ENCODE measurements at places on chromosomes 11 and 22.

DNA sequence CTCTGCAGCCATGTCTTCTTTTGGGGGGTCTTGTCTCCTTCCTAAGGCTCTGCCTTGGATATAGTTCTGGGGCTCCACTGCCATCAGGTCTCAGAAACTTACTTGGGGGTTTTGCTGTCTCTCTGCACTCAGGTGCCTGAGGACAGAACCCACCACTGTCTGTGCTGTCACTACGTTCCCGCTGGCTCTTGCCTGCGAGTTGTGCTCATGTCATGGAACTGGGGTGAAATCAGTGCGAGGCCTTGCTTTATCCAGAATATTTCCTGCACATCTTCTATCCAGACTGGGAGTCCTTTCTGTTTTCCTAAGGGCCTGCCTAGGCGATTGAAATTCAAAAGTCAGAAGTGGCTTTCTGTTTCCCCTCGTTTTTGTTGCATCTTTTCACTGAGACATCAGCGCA, 6.6 kb upstream of the USP2 start:
- DNase-seq, result no peak

DNA sequence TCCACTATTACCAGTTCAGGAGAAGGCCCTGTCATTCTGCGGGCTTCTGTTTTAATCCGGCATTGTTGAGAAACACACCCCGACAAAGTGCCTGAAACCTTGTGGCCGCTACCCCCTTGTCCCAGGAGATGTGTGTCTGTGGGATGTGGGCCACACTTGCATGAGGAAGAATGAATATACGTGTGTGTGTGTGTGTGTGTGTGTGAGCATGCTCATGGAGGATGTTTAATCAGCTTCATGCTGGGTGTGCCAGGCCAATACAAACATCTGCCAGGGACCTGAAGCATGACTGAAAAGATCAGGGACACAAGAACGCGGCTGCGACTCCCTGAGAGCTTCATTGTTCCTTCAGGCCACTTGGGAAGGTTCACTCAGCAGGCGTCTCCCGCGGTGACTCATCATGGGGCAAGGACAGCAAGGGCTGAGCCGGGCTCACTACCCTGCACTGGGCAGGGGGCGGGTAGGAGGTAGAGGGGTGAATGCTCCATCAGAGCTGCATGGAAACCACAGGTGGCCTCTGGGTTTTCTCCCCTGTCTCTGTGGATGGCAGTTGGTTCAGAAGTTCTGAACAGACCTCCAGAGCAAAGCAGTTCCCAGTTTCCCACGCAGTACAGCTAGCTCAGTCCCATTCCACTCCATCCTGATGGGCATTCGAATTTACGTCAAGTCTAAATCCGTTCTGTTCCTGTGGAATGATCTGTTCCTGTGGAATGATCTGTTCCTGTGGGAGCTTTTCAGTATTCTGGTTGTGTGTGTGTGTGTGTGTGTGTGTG, 7.0 kb upstream of the MALAT1 start:
- no peak for DNase-seq

DNA sequence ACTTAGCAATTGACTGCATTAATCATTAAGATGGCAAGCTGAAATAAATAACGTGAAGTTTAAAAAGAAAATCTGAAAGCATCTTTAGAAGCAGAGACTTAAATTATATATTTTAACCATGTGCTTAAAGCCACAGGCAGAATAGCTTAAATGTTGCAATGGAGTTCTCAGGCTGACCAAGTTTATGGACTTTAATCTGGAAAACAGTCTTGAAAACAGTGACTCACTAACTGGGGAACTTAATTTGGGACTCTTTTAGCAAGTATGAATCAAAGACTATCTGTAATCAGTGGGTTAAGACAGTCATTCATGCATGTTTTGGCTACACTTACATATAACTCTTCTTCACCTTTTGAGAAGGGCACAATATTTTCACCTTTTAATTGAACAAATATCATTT, 12.6 kb upstream of the GLYATL1 start:
- no peak for DNase-seq

GRCh38 chr22:20550851-20551744, 43.7 kb downstream of the MED15 start:
- no peak for DNase-seq

GRCh38 chr22:43152003-43152356, 621 bp downstream of the TSPO start:
- no peak for DNase-seq

- DNase-seq, result no peak
Measured at GRCh38 chr11:35911013-35911412, 32.8 kb upstream of the LDLRAD3 start.

DNA sequence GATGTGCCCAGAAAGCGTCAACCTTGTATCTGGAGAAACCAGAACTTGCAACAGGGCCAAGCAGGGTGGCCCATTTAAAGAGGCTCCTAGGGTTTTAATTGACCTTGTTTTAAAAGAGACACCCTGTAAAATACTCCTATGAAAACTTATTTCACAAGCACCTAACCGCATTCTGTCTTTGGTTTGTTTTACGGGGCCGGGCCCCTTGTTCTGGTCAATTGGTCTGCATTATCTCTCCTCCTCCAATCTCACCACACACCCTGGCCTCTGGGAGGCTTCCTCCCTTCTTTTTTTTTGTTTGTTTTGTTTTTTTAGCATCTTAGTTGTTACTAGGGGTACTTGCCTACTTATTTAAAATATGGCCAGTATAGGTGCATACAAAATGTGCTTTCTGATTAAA, 4.7 kb downstream of the EHF start:
- no peak for DNase-seq

- DNase-seq, result no peak
Measured at GRCh38 chr11:68508425-68508824, 47.9 kb downstream of the PPP6R3 start.

DNA sequence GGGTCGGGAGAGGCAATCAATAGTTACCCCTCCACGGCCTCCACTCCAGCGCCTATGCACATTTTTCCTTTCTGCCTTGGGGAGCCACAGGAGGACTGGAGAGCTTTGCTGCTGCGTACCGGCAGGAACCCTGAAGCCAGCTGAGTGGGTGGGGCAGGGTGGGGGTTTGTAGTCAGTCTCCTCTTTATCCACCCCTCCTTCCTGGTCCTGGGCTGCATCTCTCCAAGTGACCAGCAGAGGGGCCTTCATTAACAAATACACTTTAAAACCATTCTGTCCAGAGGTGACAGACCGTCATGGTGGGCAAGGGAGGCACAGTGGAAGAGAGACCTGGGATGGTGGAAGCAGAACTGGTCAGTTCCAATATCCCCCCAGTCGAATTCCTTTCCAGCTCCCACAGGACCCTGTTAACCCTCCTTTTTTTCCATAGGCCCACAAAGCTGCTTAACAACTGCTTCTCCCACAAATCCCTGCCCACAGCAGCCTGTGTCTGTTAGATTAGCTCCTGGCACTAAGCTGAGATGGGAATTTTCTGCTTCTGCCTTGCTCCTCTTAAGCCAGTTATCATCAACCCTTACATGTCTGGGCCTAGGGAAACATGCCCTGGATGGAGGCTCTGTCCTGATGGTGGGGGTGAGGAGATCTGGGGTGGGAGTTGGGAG, 3.9 kb upstream of the ABCG4 start:
- DNase-seq, result peak; percentile 36

GRCh38 chr22:45911601-45912271, 65.2 kb downstream of the WNT7B start:
- no peak for DNase-seq

DNA sequence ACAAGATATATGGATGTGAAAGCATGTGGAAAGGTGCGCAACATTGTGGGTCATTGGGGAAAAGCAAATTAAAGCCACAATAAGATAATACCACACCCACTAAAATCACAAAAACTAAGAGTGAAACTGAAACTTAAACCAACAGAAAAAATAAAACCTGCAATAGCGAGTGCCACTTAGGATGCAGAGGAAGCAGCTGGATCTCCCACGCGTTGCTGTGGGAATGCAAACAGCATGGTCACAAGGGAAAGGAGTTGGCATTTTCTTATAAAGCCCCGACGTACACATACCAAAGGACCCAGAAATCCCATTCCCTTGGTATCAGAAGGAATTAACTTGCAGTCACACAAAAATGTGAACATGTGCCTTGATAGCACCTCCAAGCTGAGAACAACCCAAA, 712.0 kb downstream of the TBC1D22A start:
- no peak for DNase-seq

GRCh38 chr11:64339286-64339685, 718 bp upstream of the CCDC88B start:
- DNase-seq, result no peak

- DNase-seq, result peak; percentile 69
Measured at GRCh38 chr11:103609117-103610066, 427.0 kb upstream of the DDI1 start.

DNA sequence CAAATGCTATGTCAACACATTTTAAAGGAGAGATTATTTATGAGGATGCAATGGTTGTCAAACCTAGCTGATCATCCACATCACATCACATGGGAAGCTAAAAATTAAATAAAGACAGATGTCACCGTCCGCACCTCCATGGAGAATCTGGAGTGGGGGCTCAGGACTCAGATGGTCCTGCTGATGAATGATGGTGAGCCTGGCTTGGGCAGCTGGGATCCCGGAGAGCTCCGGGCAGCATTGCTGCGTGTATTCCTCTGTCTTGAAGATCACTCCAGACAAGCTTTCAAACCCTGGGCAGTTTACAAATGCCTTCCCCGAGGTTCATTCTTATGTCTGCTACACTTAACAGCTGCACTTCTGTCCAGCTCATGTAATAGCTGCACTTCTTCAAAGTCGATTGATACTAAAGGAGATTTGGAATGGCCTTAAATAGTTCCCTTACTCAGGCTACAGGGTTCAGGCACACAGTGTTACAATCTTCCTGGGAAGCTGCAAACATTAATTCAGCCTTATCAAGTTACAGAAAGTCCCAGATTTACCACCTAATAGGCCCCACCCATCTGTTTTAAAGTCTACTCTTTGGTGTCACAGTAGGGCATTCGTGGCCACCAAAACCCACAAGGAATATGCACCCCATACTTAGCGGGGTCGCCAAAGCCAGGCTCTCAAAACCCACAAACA, 34.7 kb upstream of the CSNK2A3 start:
- no peak for DNase-seq

DNA sequence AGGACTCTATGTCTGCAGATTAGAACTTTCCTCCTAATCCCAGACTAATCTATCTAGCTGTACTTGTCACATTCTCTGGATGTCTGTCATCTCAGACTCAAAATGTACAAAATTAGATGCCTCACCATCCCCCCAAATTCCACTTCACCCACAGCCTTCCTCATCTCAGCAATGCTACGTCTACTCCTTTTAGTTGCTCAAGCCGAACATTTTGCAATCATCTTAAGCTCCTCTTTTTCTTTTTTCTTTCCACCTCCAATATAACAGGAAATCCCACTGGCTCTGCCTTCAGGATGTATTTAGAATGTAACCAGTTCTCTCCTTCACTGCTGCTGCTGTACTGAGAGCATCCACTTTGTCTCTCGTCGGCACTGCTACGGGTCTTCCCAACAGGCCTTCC, 1091.8 kb downstream of the TBC1D22A start:
- no peak for DNase-seq

GRCh38 chr11:45483416-45483815, 182.0 kb downstream of the CHST1 start:
- DNase-seq, result no peak

DNA sequence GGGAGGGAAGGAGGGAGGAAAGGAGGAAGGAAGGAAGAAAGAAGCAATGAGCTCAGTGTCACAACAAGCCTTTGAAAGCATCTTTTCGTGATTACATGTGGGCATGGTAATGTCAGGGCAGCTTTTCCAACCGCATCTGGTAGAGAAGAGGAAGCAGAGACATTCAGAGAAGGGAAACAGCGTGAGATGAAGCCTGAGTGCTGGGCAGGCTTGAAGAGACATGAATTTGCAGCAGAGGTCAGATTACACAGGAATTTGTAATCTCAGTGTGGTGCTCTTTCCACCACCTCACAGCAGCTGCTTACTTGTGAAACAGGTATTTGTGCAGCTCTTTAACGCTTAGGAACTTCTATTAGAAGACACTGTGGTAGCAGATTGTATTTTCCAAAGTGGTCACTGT, 289.5 kb upstream of the C11orf87 start:
- DNase-seq, result no peak

GRCh38 chr11:67538306-67538705, 15.1 kb upstream of the CABP2 start:
- no peak for DNase-seq

- no peak for DNase-seq
Measured at GRCh38 chr11:69576069-69576782, 64.7 kb upstream of the CCND1 start.

DNA sequence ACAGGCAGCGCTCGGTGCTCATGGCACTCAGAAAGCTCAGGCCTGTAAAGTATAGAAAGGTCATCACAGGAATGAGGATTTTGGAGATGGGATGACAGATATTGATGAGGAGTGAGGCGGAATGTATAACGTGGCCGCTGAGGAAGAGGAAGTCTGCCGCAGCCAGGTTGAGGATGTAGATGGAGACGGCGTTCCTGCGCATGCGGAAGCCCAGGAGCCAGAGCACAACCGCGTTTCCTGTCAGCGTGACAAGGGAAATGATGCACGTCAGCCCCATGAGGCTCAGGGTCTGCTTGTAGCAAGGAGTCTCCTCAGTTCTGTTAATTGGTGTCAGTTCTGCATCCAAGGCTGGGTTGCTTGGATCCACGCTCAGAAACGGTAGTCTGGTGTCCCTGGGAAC, 33.1 kb upstream of the MRGPRX1 start:
- DNase-seq, result no peak

- DNase-seq, result no peak
Measured at GRCh38 chr22:28435982-28436381, 243.7 kb downstream of the TTC28 start.

- DNase-seq, result no peak
Measured at GRCh38 chr11:44532809-44533208, 32.7 kb upstream of the CD82 start.

DNA sequence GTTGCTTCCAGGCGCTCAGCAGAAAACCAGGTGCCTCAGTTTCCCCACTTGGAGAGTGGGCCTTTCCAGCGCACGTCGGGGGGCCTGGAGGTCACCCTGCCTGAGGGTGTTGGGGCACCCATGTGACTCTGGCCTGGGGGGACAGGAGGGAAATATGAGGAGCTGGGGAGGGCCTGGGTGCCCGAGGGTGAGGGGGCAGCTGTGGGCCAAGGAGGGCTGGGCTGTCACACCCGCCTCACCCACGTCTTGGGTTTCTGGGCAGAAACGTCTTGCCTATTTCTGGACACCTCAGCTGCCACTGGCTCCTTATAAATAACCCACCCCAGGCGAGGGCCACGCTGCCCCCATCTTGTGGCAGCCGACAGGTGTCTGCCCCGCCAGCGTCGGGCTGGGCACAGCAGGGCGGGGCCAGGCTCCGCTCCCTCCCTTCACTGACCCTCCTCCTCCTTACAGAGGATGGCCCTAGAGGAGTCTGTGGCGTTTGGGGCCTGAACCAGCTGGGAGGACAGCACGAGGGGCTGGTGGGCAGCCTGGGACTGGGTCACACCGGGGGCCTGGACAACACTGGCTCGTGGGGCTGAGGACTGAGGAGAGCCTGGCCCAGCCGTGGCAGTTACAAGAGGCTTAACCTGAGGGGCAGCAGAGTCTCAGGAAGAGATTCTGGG, 1.5 kb downstream of the TNNT3 start:
- no peak for DNase-seq

GRCh38 chr22:35231585-35232084, 25.7 kb upstream of the HMGXB4 start:
- peak; percentile 23 for DNase-seq

Data from smooth muscle cell of the brain vasculature (primary cell).